ENCODE measurements at places on chromosomes 1 and 21. TPM values are rescaled to one million over a fixed set of nuclear protein-coding genes. Genes with fewer than 3 reads are reported as not detected.

GRCh38 chr21:37855271-37855646 is 61.0 kb downstream of the KCNJ6 start:
- DNase-seq = no peak

GRCh38 chr1:8075511-8076051 is 49.5 kb upstream of the ERRFI1 start:
- peak; percentile 76 for DNase-seq

GRCh38 chr21:45987121-45987711 is 5.6 kb downstream of the COL6A1 start:
- no peak for DNase-seq

DNA sequence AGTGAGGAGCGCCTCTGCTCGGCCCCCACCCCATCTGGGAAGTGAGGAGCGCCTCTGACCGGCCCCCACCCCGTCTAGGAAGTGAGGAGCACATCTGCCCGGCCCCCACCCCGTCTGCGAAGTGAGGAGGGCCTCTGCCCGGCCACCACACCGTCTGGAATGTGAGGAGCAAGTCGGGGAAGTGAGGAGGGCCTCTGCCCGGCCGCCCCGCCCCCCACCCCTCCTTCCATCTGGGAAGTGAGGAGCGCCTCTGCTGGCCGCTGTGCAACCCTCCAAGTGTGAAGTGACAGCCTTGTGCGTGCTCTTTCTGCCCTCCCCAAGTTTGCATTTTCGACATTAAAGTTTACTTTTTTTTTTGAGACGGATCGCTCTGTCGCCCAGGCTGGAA is 5.1 kb upstream of the ZZZ3 start:
- DNase-seq = no peak

DNA sequence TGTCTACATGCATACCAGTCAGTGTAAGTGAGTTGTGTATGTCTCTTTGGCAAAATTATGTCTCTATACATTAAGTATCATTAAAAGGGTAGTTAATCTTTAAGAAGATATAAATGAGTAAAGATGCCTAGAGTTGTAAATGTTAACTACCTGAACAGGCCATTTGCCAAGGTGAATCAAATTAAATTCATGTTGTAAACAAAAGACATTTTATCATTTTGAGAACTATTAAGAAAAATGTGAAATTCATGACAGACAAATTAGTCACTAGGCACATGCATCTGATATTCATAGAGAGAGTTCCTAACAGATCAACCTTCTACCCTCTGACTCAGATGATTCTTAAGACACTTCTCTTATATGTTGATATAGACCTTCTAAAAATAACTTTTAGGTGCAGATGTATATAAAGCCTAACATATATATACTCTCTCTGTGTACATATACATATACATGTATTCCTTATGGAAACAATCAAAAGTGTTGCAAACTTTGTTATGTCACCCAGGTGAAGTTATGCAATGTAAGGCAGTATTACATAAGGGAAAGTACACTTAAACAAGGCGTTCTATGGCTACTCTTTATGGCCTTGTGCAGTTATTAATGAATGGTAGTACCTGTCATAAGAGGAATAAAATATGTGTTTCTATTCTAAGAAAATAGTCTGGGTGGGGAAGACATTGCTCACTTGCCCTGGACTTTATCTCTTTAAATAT is at the start of gene TMPRSS15:
Gene TMPRSS15, minus strand, starts transcription at position 51 of the 716 bp plus-strand sequence. CDS start 163 bp downstream, outside the sequence.
- DNase-seq = peak; percentile 8

DIP2A gene
- 28.2 TPM for total RNA-seq
